ENCODE measurements at places on chromosomes 2 and 18.
A peak's percentile ranks its signal among the peaks of the same experiment; 100 is the strongest.

DNA sequence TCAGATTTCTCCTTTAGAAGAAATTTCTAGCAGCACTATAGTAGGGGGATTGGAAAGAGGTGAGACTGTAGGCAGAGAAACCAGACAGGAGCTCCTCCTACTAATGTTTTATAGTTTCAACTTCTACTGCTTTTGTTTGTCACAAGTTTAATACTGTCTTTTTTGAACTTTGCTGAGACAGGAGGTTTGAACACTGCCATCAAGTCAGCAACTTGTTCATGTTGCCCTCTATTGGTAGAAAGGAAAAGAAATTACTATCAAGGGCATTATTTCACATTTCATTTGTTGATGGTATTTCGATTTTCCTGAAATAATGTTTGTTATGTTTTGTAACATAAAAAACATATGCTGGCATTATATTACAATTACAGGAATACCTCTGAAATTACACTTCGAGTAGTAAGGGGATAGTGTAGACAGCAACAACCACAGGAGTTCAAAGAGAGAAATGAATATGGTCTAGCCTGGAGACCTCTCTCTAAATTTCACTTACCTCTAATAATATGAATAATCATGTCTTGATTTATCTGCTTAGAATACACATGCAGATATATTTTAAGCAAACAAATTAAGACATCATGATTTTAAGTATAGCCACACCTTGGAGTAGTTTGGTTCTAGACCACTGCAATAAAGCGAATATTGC, 12.4 kb upstream of the CCDC88A start:
- peak; percentile 76 for DNase-seq

DNA sequence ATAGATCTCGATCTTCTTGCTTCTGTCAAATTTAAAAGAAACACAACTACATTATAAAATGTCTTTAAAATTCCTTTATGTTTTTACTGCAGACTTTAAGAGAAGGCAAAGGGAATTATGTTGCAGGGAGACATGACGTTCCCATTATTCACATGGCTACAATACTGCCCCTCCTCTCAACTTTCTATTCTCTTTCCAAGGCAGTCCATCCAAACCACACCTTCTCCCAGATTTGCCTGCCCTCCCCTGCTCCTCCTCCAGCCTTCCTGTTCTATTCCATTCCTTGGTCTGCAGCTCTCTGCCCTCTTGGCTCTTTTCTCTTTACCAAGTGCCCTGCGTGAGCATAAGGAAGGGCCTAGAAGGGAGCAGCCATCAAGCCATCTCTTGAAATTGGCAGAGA, 61.3 kb downstream of the NABP1 start:
- DNase-seq, result no peak

GRCh38 chr18:48238636-48239035, 170.5 kb downstream of the ZBTB7C start:
- no peak for DNase-seq

- no peak for DNase-seq
Measured at GRCh38 chr2:143623909-143624260, 494.7 kb downstream of the ARHGAP15 start.

- peak; percentile 31 for DNase-seq
Measured at GRCh38 chr2:224333726-224334482, 68.0 kb downstream of the FAM124B start.

DNA sequence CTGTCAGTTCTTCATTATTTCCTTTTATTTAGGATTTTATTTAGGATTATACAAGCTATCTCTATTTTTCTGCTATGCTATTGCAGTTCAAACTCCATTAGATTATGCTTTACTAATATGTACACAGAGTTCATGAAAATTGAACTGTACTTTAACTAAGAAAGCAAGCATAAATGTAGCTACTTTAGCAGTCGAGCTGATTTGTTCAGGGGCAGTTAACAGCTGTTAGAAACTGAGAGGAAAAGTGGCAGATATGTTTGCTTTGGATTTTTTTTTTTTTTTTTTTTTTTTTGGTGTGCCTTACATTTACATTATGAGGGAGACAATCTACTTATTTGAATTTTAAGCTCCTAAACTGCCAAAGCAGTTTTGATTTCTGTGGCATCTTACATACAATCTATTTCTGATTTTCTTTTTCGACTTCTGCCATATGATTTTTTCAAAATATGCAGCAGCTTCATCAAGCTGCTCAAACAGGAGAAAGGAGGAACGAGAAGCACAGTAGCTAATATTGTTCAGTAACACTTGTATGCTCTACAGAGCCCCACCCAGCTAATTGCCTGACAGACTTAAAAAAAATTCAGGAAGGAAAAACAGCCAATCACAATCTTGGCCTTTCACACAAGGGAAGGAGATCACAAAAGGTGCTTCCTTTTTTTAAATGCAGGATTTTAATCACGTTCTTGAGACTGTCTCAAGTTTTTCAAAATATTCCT, 233.4 kb upstream of the SIX3 start:
- peak; percentile 85 for DNase-seq

GRCh38 chr2:98806236-98806697, 75.3 kb upstream of the MGAT4A start:
- no peak for DNase-seq

DNA sequence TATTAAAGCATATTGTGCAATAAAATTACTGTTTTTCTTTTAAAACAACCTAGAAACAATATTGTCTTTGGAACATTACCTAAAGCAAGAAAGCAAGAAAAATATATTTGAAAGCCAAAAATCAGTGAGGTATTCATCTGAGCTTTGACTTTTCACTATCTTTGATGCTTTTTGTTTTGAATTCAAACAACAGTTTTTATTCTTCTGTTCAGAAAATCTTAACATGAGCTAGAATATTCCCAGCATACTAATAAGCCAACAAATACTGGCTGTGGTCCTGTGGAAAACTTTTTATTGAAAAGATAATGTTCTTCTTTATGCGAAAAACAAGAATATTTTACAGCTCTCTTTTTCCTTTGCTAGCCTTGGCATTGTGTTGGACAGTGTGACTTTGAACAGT, 19.8 kb downstream of the FAM171B start:
- no peak for DNase-seq

GRCh38 chr2:240410808-240411207, 24.7 kb upstream of the GPC1 start:
- no peak for DNase-seq

DNA sequence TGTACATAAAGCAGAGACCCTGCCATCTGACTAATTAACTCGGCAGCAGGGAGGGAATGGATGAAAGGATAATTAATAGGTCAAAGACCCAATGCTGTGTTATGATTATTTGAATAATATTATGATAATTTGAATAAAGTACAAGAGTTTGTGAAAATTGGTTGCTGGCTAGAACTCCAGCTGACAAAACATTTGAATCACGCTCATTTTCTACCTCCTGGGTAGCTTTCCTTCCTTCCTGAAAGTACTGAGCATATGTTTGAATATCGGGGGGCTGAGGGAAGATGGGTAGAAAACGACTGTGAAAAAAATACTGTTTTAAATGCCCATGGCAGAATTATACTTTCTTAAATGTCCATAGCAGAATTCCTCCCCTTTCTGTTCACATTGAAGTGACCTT, 243.6 kb upstream of the RBMS1 start:
- no peak for DNase-seq

DNA sequence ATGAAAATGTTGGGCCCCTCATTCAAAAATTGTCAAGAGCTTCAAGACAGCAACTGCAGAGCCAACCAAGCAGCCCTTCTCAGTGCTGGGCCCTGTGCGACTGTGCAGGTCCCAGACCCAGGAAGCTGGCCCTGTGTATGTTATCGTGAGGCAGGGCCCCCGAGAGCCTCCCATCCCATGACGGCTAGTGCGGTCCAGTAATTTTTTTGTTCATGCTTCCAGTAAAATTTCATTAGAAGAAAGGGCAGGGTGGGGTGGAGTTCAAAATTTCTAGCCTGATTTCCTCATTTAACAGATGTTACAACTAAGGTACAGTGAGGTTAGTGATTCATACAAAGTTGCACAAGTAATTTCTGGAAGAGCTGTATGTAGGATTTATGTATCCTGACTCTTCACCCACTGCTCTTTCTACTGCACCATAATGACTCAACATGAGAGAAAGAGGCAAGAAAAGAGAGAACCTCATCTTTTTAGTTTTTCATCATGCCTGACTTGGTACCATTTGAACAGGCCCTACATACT, 105.5 kb downstream of the ZEB2 start:
- DNase-seq, result peak; percentile 45

DNA sequence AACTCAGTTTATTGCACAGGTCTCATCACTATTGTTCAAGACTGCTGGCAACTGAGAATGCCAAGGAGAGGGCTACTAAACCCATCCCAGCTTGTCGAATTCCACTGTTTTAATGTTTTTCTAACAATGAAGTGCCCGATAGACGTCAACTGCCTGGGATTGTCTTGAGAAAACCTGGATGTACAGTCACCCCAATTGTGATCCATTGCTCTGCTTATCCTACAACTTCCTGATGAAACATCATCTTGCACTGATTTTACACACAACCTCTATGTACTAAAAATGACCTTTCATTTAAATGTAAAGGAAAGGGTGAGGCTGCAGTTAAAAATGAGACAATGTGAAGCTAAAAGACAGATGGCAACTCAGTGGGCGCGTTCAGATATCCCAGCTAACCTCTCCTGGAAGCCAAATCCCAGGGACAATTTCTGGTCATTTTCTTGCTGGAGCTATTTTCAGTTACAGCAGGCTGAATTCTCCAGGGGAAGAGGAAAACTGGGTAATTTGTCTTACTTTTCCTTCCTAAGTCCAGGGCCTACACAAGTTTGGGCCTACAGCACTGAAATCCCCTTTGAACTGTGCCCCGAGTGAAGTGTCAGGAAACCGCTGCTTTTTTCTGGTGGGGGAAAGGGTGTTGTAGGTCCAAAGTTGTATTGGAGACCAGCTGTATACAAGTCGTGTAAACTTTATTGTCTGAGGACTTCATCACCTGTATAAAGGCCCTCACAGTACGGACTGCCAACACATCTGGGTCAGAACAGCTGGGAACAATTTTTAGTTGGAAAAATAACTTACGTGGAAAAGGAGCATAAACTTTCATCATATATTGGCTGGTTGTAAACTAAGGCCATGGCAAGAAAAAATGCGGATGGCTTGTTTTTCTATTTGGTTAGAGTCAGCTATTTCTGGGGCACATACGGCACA, 68.9 kb upstream of the LTBP1 start:
- DNase-seq, result no peak

DNA sequence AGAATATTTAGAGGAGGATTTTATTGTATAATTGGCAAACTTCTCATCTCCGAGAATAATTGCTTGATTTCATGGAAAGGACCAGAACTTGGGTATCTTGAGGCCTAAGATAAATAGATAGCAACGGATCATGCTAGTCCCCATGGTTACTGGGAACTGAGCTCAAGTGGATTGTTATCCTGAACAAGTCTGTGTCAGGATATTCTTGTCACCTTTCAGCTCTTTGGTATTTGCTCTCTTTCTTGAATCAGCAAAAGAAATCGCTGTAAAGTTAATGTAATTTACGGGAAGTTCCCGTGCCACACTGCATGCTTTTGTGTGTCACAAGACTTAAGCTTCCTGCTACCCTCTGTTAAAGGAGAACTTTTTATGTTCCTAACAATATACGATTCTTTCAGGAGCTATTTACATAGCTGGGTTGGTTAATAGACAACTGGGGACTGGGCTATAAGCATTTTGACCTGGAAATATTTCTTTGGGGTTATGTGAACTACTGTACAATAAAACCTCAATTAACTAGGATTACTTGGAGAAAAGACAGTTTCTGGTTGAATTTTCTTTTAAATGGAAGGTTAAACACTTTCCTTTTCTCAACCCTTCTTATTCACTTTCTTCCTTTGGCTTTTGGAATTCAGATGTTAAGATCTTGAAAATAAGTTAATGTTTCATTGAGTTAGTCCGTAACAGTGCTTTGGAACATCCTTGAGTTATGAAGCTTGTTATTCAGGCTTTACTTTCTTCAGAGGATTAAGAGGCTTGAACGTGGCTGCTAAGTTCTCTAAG, 151.2 kb downstream of the FMNL2 start:
- DNase-seq, result peak; percentile 54

DNA sequence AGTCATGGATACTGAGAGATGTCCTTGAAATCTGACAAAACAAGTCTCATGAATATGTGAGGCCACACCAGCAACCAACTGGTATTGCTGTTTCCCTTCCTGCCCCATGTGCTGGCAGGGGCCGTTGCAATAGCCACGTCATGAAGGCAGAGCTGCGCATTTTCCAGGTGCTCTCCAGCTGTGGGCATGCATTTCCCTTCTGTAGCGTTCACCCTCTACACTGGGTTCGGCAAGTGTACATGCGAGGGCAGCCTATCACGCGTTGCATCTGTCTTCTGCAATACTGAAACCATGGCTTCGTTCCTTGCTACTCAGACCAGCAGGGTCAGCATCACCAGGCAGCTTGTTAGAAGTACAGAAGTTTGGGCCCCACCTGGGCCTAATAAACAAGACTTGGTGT, 17.4 kb downstream of the ARL4C start:
- DNase-seq, result no peak

GRCh38 chr2:124079045-124079444, 54.0 kb downstream of the CNTNAP5 start:
- no peak for DNase-seq

DNA sequence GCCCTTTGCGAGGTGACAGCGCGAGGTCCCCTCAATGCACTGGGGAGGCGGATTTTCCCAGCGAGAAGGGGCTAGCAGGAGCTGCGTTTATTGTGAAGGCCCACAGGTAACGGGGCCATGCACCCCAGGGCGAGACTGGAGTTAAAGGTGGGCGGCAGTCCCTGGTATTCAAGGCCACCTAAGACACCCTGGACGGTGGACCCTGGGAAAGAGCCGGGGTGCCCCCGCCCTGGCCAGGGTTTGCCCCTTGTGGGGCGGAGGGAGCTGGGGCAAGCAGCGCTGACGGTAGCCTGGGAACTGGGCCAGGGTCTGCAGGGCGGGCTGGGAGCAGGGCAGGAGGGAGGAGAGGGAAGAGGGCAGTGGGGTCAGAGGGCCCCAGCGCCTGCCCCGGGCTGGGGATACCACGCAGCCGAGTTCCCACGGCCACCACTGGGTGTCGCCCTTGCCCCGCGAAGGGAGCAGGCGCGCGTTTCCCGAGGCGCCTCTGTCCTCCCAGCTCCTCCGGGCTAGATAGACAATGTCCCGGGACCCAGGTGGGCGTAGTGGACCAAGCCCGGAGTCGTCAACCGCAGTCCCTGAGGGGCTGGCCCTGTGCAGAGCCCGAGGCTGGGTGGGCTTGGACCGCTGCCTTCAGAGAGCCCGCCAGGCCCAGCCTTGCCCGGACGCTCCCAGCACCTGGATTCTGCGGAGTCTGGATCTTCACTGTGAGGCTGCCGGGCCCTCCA, 80.2 kb downstream of the SMAD4 start:
- peak; percentile 53 for DNase-seq

DNA sequence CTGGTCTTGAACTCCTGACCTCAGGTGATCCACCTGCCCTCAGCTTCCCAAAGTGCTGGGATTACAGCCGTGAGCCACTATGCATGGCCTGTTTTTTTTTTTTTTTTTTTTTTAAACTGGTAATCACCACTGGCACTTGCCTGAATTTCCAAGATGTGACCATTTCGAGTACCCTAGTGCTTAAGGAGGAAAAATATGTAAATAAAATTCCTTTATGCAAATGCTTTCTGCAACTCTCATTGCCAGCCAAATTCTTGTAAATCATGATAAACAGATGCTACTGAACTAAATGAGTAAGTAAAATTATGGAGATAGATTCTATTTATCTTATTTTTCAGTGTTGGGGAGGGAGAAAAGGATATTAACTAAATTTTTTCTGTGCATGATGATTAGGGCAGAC, 18.6 kb downstream of the CDCA7 start:
- no peak for DNase-seq
